ENCODE measurements at places on chromosomes 2 and 18. TPM values are rescaled to one million over a fixed set of nuclear protein-coding genes. Genes with fewer than 3 reads are reported as not detected.

Gene OBSL1
- 146 TPM for total RNA-seq

Gene CYBRD1
- 108 TPM for total RNA-seq

Gene HRH4
- total RNA-seq, result not detected

Gene HJURP
- total RNA-seq, result not detected

Gene LTBP1
- total RNA-seq, result 89.6 TPM

Gene CHN1
- total RNA-seq, result 56.7 TPM

Gene FEV
- total RNA-seq, result not detected

Gene CASP10
- 18.0 TPM for total RNA-seq

Gene BOLL
- total RNA-seq, result not detected

Gene SCG2
- 5.0 TPM for total RNA-seq

Gene TRAPPC8
- 98.5 TPM for total RNA-seq

Gene ZNF396
- total RNA-seq, result 1.5 TPM

Gene EGR4
- total RNA-seq, result not detected

Gene UBR3
- 99.3 TPM for total RNA-seq

Gene MC2R
- total RNA-seq, result not detected

Gene OTOS
- total RNA-seq, result not detected

Gene SLC4A5
- total RNA-seq, result 3.9 TPM

Gene ERFE
- total RNA-seq, result not detected

Gene NXPH2
- not detected for total RNA-seq

Gene SLC40A1
- 87.1 TPM for total RNA-seq

Gene SCYGR1
- total RNA-seq, result not detected

Gene CSRNP3
- 2.6 TPM for total RNA-seq

Gene AMER3
- not detected for total RNA-seq

Gene GNAL
- total RNA-seq, result 20.2 TPM

Gene VIL1
- total RNA-seq, result 0.51 TPM

Gene C2orf78
- not detected for total RNA-seq

Gene RPL31
- total RNA-seq, result 1,023 TPM

Gene PPP4R3B
- 35.3 TPM for total RNA-seq

Gene TNFAIP6
- total RNA-seq, result 1.7 TPM

Gene AKAIN1
- not detected for total RNA-seq

Gene GPR155
- total RNA-seq, result 5.4 TPM

Gene NCKAP5
- 6.6 TPM for total RNA-seq

Gene RNF181
- total RNA-seq, result 362 TPM

Gene FOXI3
- total RNA-seq, result not detected

Gene CCBE1
- 10.9 TPM for total RNA-seq

Gene ANKRD29
- 14.2 TPM for total RNA-seq

Gene MXD1
- 6.5 TPM for total RNA-seq

Gene ALLC
- not detected for total RNA-seq

Gene RGPD5
- 78.2 TPM for total RNA-seq

Gene ZNF532
- 32.4 TPM for total RNA-seq

Gene ZSWIM2
- not detected for total RNA-seq

Gene CYRIA
- total RNA-seq, result 8.6 TPM

Gene VWC2L
- total RNA-seq, result not detected
